ENCODE measurements at places on chromosomes 4 and X. TPM values are rescaled to one million over a fixed set of nuclear protein-coding genes. Genes with fewer than 3 reads are reported as not detected.

DNA sequence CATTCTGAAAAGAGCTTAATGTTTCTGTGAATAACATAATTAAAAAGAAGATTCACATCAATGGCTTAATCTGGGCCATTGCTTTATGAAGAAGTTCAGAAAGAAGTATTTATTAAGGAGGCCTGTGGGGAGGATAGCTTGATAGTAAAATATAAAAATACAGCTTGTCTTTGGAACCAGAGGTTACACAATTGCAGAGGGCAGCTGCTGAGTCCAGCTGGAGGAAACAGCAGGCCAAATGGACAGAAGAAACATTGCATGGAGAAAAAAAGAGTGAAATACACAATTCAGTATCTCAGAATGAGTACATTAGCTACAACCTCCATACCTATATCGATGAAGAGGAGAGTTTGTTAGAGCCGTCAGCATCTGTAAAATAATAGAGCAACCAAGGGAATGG lies 148.0 kb upstream of the NPY2R start:
- H3K4me3 ChIP-seq, result no peak overlapping the region
- H3K27ac ChIP-seq, result no peak overlapping the region

Gene PRKG2
- 0.24 TPM for total RNA-seq

Gene RPA4
- 2.1 TPM for total RNA-seq

Gene MAGEA8
- total RNA-seq, result not detected

Gene STIM2
- total RNA-seq, result 16.1 TPM

- no peaks in the 10 kb centered on the region for H3K27me3 ChIP-seq
- H3K4me3 ChIP-seq, result no peak overlapping the region
- no peaks in the 10 kb centered on the region for H3K4me1 ChIP-seq
- DNase-seq, result no peak
- no peak overlapping the region for H3K27ac ChIP-seq
These were observed 31.7 kb downstream of the TXK start for GRCh38 chr4:48102303-48102702.

GRCh38 chr4:157882901-157883300 lies 289.9 kb downstream of the GASK1B start:
- no peak overlapping the region for H3K4me3 ChIP-seq
- no peak overlapping the region for H3K27ac ChIP-seq
- H3K27me3 ChIP-seq, result no peaks in the 10 kb centered on the region
- H3K4me1 ChIP-seq, result no peaks in the 10 kb centered on the region

DNA sequence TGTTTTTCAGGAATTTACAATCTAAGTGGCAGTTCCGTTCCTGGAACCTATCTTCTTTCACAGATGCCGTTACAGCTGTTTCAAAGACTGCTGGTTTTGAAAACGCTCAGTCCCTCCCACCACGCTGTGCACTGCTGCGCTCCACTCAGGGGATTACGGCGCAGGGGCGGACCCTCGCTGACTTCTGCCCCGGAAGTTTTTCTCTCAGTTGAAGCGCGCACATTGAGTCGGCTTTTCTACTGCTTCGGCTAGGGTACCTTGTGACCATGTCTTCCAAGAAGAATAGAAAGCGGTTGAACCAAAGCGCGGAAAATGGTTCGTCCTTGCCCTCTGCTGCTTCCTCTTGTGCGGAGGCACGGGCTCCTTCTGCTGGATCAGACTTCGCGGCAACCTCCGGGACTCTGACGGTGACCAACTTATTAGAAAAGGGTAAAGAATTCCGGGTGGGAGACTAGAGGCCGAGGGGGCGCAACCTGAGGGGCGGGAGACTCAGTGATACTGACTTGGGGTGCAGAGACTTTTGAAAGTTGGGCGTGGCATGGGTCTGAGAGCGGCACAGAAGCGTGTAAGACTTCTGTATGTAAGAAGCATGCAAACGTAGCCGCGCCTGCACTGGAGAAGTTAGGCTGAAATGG lies 597 bp upstream of the NUDT6 start:
- no peaks in the 10 kb centered on the region for H3K36me3 ChIP-seq
- H3K27ac ChIP-seq, result no peak overlapping the region
- peak; percentile 93 for DNase-seq
- no peaks in the 10 kb centered on the region for H3K4me1 ChIP-seq
- H3K27me3 ChIP-seq, result no peaks in the 10 kb centered on the region
- peak overlapping the region; percentile 71 for H3K4me3 ChIP-seq

DNA sequence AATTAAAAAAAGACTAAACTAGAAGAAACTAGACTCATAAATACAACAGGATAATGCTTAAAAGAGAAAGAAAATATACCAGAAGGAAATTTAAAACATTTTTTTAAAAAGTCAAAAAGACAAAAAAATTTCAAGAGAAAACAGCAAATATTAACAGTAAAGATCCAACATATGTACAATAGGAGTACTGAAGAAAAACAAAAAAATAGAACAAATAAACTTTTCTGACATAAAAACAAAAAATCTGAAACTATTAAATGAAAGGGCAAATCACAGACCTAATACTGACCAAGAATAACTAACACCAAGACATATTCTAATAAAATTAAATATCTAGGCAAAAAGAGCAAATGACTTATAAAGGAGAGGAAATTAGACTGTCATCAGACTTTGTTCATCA lies 11.5 kb downstream of the DNAJB14 start:
- no peak overlapping the region for H3K4me3 ChIP-seq
- no peaks in the 10 kb centered on the region for H3K27me3 ChIP-seq
- DNase-seq, result no peak
- H3K4me1 ChIP-seq, result no peaks in the 10 kb centered on the region

DNA sequence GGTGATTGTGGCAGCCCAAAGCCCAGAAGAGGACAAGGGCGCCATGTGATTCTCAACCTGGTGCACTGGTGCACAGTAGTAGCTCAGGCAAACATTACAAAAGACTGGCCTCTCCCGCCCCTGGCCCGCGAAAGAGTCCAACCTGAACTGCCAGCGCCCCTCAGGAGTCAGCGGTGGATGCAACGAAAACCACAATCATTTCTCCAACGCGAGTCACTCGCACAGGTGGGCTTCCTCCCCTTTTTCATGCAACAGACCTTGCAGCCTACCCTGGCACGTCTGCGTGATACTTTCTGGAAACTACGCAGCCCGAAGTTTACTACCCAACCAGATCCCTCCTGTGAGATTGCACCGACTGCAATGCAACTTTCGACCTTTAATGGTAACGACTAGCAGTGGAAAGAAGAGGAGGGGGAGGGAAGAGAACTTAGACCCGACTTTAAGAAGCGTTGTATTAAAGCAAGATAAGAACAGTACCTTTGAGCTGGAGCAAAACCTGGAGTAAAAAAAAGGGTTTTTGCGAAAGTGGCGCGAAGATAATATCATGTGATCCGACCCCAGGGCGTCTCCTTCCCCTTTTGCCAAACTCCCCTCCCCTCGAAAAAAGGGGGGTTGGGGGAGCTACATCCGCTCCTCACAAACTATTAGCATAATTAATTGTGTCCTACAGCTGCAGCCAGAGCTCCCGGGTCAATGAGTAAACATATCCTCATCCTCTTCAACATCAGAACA lies 63.3 kb upstream of the CCDC160 start:
- no peaks in the 10 kb centered on the region for H3K27me3 ChIP-seq
- no peak for DNase-seq
- no peak overlapping the region for H3K27ac ChIP-seq
- no peaks in the 10 kb centered on the region for H3K4me1 ChIP-seq
- H3K4me3 ChIP-seq, result no peak overlapping the region

- no peaks in the 10 kb centered on the region for H3K4me1 ChIP-seq
- no peaks in the 10 kb centered on the region for H3K36me3 ChIP-seq
- H3K27ac ChIP-seq, result no peak overlapping the region
- no peak for DNase-seq
- H3K27me3 ChIP-seq, result no peaks in the 10 kb centered on the region
- H3K4me3 ChIP-seq, result peak overlapping the region; percentile 83
These were observed 1.1 kb downstream of the HTT start for GRCh38 chr4:3075652-3075981.

DNA sequence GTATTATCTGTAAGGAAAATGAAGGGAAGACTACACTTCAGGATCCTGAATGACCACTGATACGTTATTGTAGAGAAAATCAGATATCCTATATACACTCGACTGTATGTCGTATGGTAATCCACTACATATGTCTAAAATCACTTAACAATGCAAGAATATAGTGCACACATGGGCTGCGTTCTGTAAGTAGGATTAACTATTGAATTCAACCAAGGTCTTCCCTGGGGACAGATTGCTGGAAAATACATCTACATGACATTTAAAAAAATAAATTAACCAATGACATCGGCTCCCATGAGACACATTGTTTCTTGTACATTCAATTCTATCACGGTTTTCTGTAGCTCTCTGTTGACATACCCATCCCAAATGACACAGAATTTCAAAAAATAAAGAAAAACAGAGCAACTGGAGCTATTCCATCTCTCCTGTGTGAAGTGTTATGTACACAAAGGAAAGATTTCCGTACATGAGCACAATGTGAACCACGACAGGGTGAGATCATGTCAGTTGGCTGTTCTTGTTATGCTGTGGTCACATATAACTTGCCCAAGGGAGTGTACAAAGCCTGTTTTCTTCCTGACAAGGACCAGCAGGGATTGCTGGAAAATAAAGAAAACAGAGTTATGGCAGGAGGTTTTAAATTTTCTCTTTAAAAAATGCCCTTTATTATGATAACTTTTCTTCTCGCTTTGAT lies 6.1 kb downstream of the ENOX2 start:
- no peak overlapping the region for H3K27ac ChIP-seq
- H3K27me3 ChIP-seq, result no peaks in the 10 kb centered on the region
- no peak for DNase-seq
- no peak overlapping the region for H3K4me3 ChIP-seq

DNA sequence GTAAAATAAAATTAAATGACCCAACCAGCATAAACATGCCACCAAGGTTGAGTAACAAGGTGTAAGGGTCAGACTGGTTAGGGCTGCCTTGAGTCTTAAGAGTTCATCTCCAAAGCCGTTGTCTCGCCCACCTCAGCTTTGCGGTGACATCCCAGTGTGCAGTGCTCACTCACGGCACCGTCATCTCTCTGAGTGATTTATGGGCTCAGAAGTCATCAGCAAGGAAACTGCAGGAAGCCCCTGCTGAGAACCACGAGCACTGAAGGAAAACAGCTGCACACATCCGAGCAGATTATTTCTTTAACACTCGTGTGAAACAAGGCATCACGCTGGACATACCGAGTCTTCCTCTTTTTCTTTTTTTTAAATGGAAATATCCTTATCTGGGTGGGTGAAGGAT lies 411.1 kb downstream of the TRIML1 start:
- no peaks in the 10 kb centered on the region for H3K27me3 ChIP-seq
- H3K4me3 ChIP-seq, result no peak overlapping the region
- no peak overlapping the region for H3K27ac ChIP-seq
- no peaks in the 10 kb centered on the region for H3K4me1 ChIP-seq

GRCh38 chrX:105837232-105837631 lies 14.9 kb downstream of the NRK start:
- H3K4me1 ChIP-seq, result no peaks in the 10 kb centered on the region
- no peak overlapping the region for H3K4me3 ChIP-seq
- DNase-seq, result peak; percentile 75
- no peak overlapping the region for H3K27ac ChIP-seq
- H3K36me3 ChIP-seq, result no peaks in the 10 kb centered on the region

DNA sequence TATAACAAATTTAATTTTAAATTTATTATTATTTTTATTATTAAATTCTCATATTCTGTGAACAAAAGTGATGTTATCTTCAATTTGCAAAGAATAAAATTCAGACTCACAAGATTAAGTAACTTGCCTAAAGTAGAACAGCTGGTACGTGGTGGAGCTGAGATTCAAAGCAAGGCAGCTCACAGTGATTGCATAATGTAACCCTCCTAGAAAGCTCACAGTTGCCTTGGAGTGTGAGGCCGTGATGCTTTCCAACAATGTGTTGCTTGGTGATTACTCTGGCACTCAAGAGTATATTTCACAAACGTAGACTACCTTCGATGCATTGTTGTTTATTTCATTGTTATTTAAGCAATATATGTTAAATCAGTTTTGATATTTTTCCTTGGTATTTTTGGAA lies 1039.2 kb upstream of the PABPC4L start:
- no peaks in the 10 kb centered on the region for H3K4me1 ChIP-seq
- no peak for DNase-seq
- no peak overlapping the region for H3K4me3 ChIP-seq
- H3K27ac ChIP-seq, result no peak overlapping the region
- no peaks in the 10 kb centered on the region for H3K27me3 ChIP-seq

- H3K27me3 ChIP-seq, result no peaks in the 10 kb centered on the region
- no peaks in the 10 kb centered on the region for H3K36me3 ChIP-seq
- H3K4me3 ChIP-seq, result no peak overlapping the region
- H3K27ac ChIP-seq, result no peak overlapping the region
- no peaks in the 10 kb centered on the region for H3K4me1 ChIP-seq
These were observed 3.1 kb upstream of the MTMR1 start for GRCh38 chrX:150690126-150690525.

GRCh38 chr4:175066923-175067627 lies 148.9 kb downstream of the ADAM29 start:
- H3K27me3 ChIP-seq, result no peaks in the 10 kb centered on the region
- no peak for DNase-seq
- H3K27ac ChIP-seq, result no peak overlapping the region

DNA sequence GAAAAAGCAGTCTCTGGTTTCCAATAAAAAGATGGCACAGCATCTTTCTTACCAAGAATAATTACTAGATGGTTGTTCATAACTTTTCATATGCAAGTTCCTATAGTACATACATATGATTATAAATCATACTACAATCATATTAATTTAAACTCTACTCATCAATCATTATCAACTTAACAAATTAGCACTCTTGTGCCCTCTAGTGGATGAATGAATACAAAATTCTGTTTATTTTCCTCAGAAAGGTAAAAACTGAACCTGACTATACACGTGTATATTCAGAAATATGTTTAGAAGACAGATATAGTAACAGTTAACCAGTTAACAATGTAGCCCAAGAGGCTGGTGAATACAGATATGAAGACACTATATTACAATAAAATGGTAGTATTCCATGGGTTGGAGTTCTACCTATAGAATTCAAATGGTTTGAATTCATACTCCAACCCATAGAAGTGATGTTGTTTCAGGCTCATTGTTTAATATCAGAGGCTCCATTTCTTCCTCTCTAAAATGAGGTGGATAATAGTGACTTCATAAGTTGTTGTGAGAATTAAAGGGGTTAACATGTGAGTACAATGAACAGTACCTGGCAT lies 100.0 kb downstream of the ADAMTS3 start:
- no peaks in the 10 kb centered on the region for H3K36me3 ChIP-seq
- no peak for DNase-seq
- no peaks in the 10 kb centered on the region for H3K27me3 ChIP-seq
- no peak overlapping the region for H3K27ac ChIP-seq

DNA sequence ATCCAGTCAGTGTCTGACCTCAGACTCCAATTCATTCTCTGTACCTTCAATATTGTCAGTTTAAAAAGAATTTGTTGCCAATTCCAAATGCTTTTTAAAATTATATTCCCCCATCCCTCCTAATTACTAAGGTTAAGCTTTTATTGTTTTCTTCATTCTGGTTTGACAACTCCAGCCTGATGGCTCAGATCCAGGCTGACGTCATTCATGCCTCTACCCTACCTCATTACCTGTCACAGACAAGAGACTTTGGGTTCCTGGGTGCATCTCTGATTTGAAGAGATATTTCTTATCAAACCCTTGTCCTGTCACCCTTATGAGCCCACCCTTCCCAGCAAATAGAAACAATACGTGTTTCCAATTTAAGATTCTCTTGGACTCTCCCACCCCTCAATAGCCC lies 300.2 kb upstream of the CLNK start:
- H3K4me1 ChIP-seq, result no peaks in the 10 kb centered on the region
- no peak overlapping the region for H3K27ac ChIP-seq
- H3K27me3 ChIP-seq, result no peaks in the 10 kb centered on the region
- no peaks in the 10 kb centered on the region for H3K36me3 ChIP-seq
- no peak overlapping the region for H3K4me3 ChIP-seq
- no peak for DNase-seq
